ENCODE measurements at places on chromosomes 16 and 17. TPM values are rescaled to one million over a fixed set of nuclear protein-coding genes. Genes with fewer than 3 reads are reported as not detected.

GRCh38 chr17:48388955-48389743 lies 40.9 kb downstream of the SKAP1 start:
- no peak for DNase-seq

GRB7 gene
- 1.3 TPM for total RNA-seq

ITGAL gene
- total RNA-seq: 48.6 TPM

GRCh38 chr16:84459533-84459894 lies 44.9 kb downstream of the MEAK7 start:
- DNase-seq: no peak

DNA sequence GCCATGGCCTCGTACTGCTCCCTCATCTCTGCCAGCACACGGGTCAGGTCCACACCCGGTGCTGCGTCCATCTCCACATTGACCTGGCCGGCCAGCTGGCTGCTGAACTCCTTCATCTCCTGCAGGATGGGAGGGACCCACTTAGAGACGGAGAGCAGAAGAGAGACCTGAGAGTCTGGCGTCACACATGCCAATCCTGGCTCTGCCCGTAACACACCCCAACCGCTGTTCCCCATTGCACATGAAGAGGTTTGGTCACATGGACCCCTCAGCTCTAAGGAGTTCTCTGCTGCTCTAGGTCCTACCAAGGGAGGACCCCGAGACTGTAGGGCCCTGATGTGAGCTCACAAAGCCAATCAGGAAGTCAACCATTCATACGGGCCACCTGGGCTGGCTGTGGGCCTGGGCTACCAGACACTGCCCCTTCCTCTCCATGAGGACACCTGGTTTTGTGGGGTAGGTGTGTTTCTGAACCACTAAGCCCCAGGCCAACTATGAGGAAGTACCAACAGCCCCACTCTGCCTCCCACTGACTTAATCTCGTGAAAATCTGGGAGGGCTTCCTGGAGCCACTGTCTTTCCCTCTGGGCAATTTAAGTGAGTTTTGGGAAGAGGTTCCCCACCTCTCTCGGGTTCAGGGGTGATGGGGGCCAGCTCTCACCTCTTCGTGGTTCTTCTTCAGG lies 2.4 kb downstream of the KRT15 start:
- no peak for DNase-seq

DNA sequence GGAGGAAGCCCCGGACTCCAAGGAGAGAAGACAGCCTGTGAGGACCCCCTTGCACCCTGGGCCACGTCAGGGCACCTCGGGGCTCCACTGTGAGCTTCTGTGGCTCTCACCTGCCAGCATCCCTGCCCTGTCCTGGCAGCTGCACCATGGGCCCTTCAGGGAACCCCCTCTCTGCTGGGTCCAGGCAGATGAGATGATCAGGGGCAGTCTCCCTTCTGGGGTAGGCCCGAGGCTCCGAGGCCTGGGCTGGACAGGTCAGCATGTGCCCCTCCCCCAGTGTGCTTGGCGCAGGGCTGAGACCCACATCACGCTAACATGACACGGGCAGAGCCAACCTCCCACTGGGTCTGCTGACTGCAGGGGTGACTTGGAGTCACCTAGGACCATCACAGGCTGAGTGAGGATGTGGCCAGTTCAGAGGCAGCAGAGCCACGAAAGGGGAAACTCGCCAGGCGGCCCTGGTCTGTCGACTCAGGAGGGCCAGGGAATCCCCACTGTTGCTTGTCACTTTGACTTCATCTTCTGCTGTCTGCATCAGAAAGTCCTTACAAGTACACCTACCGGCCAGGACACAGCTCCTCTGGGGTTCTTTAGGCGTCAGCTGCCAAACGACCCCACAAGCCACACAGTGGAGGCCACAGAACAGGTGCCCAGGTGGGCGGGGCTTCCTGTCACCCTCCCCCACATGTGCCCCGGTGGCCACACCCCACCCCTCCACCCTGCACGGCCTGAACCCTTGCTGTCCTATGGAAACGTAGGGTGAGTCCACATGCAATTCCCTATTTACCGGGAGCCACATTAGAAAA lies 2.2 kb downstream of the GALNS start:
- DNase-seq: peak; percentile 29

DNA sequence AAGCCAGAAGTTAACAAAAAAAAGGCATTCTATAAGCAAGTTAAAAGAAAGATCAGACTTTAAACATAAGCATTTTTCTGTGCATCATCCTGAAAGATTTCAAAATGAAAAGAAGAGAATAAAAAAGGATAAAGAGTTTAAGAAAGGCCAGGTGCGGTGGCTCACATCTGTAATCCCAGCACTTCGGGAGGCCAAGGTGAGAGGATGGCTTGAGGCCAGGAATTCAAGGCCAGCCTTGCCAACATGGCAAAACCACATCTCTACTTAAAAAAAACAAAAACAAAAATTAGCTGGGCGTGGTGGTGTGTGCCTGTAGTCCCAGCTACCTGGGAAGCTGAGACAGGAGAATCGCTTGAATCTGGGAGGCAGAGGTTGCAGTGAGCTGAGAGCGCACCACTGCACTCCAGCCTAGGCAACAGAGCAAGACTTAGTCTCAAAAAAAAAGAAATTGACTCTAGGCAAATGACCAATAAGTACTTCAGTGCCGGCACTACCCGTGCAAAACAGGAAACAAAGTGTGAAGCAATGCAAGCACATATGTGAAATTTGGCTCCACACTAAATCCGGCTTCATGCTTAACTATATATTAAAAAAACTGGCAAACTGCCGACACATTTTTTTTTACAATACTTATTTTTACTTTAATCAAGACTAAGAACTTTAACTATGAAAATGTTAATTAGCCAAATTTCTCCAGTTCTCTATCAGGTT lies 83.2 kb upstream of the C17orf78 start:
- DNase-seq: no peak

FDXR gene
- total RNA-seq: 8.2 TPM

DNA sequence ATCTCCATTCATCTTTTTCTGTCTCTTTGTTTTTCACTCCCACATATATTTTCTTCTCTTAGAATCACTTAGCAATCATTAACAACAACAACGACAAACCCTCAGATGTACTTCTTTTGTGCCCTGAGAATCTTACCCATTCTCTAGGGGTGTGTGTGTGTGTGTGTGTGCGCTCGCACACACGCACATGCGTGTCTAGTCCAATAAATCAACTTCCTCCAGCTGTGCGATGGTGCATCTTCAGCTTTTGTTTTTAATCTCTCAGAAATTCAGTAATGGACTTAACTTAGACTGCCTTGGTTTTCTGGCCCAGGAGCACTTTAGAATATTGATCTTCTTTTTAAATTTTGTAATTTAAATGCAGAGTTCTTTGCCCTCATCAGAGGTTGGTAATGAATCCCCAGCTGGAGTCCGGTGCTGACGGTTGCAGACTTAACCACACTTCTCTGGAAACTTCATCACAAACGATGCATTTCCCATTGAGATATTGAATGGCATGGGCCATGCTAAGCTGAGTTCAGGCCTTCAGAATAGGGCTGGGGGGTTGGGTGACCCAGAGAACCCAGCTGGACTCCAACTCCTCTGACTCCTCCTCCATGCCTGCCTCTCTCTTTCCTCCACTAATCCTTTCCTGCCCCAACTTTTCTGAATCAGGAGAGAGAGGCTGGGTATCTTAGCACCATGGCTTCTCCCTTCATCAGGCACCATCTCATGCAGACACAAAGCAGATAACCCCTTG lies 193.9 kb downstream of the ZNF18 start:
- no peak for DNase-seq

DNA sequence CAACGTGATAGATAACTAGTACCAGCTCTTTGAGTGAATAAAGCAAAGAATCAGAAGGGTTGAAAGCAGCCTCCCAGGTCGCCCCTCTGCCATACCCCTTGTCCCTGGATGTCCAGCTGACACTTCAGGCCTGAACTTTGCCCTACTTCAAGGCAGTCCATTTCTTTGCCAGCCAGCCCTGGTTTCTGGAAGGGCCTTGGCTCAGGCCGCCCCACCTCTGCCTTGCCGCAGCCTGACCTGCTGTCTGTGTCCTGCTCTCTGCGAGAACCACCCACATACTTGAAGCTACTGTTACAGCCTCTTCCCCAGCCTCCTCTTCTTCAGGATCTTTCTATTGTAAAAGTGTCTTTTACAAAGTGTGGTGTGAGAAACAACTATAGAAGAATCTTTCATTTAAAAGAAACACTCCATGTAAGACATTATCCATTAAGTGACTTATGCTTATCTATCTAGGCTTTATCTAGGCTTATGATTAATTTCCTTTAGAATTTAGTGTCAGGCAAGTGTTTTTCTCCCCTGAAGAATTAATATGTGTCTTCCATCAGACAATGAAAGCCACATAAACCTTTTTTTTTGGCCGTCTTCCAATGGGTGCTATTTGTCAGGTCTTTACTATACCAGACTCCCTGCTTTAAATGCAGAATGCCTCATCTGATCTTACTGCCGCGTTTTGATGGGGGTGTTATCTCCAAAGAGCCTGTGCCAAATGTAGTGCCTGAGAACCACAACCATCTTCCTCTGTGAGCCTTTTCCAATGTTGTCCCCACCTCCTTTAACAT lies 133.9 kb downstream of the SOCS1 start:
- no peak for DNase-seq

- peak; percentile 39 for DNase-seq
Measured at GRCh38 chr17:44522883-44523671, 19.9 kb upstream of the GPATCH8 start.

GRCh38 chr17:17902376-17902775 lies 65.6 kb upstream of the SREBF1 start:
- no peak for DNase-seq

TPSD1 gene
- total RNA-seq: 0.14 TPM

ACE gene
- total RNA-seq: 0.28 TPM

- no peak for DNase-seq
Measured at GRCh38 chr16:24988593-24989338, 26.4 kb downstream of the ARHGAP17 start.

GRCh38 chr16:59993101-59993500 lies 1259.0 kb upstream of the GOT2 start:
- DNase-seq: no peak

DNA sequence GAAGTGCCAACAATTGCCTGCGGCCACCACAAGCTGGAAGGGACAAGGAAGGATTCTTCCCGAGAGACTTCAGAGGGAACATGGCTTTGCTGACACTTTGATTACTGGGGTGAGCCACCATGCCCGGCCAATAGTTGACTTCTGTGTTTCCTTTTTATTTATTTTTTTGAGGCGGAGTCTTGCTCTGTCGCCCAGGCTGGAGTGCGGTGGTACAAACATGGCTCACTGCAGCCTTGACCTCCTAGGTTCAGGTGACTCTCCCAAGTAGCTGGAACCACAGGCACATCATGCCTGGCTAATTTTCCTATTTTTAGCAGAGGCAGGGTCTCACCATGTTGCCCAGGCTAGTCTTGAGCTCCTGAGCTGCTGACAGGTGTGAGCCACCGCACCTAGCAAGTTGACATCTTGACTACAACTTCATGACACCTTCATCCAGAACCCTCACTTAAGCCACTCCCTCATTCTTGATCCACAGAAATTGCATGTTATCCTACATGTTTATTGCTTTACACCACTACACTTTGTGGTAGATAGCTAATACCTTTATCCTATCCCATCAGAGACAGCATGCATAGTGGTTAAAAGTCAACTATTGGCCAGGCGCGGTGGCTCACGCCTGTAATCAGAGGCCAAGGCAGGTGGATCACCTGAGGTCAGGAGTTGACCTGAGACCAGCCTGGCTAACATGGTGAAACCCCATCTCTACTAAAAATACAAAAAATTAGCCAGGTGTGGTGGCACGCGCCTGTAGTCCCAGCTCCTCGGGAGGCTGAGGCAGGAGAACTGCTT lies 16.1 kb upstream of the GPRC5C start:
- no peak for DNase-seq

Data from thymus (tissue), 14 donors.